ENCODE measurements at places on chromosomes 4 and X.

DNA sequence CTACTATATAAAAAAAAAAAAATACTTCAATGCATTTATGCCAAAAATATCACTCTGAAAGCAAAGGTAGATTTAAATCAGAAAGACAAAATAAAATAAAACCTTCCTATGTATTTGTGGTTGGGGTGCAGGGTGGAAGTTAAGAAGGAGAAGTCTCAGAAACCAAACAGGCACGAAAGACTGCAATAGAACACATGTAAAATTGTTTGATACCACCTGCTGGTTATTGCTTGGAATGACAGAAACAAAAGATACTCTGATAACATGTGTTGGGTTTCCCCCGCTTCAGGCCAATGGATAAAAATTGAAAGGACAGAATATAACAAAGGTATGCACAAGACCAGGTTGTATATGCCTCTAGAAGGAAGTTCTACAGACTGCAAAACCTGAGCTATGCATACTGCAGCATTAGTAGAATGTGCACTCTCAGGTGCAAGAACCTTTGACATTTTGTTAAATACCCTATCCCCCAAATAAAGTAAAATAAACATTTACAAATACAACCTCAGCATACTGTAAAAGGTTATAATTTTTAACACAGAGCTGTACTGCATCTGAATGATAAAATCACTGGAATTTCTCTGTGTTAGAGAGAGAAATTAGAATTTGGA, 118.8 kb downstream of the GABRA2 start:
- DNase-seq: peak; percentile 1

GRCh38 chr4:86967073-86967472, 32.3 kb downstream of the AFF1 start:
- no peak for DNase-seq

GRCh38 chrX:47558436-47558835, 2.6 kb upstream of the ARAF start:
- DNase-seq: no peak

- no peak for DNase-seq
These were observed 903.4 kb downstream of the TECRL start for GRCh38 chr4:63505714-63506460.

DNA sequence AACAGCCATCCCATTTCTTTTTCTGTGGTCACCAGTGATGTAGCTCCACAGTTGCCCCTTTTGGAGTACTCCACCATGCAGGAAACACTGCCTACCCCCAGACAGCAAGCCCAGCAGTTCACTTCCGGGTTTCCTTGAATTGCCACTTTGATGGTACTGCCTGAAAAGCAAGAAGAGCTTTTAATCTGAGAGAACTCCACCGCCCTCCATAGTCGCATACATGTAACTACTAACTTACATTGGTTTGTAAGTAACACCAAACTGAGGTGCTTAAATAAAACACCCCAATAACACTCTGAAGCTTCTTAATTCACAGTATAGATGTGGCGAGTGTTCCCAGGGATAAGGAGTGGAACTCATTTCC, 53.6 kb upstream of the HPSE start:
- peak; percentile 4 for DNase-seq
